Kidney (tissue), 22 donors: ENCODE measurements at places on chromosomes 13 and 19. TPM values are rescaled to one million over a fixed set of nuclear protein-coding genes. Genes with fewer than 3 reads are reported as not detected.

The RYR1 gene
- 0.69 TPM for polyA plus RNA-seq

The GARIN5B gene
- not detected for polyA plus RNA-seq

DNA sequence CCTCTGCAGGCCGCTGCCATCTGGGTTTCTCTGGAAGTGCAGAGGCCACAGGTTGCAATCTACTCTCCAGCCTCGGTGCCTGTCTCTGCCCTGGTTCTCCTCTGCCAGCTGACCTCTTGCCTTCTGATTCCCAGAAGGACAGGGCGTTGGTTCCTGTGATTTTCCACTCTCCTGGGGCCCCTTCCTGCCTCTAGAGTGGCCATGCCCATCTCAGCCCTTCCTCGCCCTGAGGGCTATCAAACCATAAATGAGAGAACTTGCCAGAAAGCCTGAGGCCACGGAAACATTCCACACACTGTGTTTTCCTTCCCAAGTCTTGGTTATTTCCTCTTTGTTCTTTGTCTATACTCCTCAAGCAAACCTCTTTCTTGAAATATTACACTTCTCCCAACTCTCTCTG, 146.2 kb downstream of the SHISA2 start:
- DNase-seq: no peak

DNA sequence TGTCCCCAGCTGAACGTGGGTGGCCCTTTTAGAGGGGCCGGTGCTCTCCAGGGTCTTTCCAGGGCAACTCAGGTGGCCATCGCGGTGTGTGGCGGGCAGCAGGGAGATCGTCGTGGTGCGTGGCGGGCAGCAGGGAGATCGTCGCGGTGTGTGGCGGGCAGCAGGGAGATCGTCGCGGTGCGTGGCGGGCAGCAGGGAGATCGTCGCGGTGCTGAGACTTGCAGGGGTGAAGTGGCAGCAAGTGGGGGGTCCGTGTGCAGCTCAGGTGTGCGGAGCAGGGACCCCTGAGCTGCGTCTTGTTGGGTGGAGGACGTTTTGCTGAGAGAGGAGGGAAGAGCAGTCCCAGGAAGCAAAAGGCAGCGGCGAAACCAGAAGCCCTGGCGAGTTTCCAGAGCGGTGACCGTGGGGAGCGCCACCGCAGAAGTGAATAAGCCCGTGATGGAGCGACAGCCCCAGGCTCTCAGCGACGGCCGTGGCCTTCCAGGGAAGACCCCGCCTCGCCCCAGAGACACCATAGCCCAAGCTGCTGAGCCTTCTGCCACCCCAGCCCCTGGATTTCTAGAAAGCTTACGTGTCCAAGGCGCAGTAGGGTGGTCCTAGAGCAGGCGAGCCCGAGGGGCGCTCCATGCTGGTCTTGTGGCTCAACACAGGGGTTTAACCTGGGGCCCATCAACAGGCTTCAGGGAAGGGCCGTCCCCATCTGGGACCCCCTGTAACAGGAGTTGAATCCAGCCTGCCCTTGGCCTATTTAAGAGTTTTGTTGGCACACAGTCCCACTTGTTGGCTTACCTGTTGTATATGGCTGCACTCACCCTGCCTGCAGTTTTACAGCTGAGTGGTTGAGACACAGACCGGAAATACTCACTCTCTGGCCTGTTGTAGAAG, 5.4 kb downstream of the NCLN start:
- no peak for DNase-seq
